ENCODE measurements at places on chromosomes 1 and 21.

GRCh38 chr1:209248649-209249279, 334.8 kb upstream of the CAMK1G start:
- DNase-seq = peak; percentile 39

DNA sequence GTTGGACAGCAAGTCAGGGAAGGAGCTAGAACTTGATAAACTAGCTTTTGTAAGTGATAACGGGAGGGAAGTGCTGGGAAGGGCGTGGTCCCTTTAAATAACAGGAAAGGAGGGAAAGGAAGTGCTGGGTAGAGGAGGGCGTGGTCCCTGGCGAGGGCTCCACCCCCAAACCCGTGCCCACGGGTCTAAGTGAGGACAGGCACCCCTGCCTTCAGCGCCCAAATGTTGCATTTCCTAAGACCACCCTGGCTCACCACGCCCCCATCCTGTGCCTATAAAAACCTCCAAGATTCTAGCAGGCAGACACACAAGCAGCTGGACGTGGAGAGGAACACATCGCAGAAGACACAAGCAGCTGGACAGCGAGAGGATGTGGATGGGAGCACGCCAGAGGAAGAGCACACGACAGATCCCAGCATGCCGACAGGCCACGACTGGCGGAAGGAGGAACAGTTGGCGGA, 58.5 kb downstream of the PALMD start:
- DNase-seq = no peak

- peak; percentile 64 for DNase-seq
Observed at GRCh38 chr1:28199328-28200233, 23.1 kb upstream of the PTAFR start.

GRCh38 chr1:6033986-6034749, 11.5 kb upstream of the KCNAB2 start:
- peak; percentile 56 for DNase-seq

DNA sequence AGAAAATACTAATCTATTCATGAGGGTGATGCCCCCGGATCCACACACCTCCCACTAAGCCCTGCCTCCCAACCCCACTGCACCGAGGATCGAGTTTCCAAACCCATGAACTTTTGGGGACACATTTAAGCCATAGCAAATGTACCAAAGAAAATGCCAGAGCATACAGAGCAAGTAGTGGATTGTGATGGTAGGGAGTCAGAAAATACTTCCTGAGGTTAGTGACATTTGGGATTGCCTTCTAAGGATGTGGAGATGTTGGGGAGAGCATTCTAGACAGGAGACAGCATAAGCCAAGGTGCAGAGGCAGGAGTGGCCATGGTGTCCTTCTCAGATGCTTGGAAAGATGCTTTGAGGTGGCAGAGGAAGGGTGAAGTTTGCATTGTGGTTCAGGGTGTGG, 32.2 kb downstream of the ANGEL2 start:
- DNase-seq = no peak

DNA sequence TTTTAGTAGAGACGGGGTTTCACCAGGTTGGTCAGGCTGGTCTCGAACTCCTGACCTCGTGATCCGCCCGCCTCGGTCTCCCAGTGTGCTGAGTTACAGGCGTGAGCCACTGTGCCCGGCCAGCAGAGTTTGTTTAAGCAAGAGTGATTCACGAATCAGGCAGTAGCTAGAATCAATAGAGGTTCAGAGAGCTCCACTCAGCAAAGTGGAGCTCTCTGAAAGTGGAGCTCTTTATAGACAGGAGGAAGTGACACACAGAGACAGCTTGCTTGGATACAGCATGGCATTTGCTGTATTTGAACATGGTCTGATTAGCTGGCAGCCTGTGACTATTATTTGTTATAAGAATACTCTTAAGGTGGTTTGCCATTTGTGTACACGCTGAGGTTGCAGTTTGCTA, 27.1 kb upstream of the CD34 start:
- DNase-seq = no peak

GRCh38 chr1:227558732-227559262, 4.6 kb upstream of the ZNF678 start:
- DNase-seq = no peak

DNA sequence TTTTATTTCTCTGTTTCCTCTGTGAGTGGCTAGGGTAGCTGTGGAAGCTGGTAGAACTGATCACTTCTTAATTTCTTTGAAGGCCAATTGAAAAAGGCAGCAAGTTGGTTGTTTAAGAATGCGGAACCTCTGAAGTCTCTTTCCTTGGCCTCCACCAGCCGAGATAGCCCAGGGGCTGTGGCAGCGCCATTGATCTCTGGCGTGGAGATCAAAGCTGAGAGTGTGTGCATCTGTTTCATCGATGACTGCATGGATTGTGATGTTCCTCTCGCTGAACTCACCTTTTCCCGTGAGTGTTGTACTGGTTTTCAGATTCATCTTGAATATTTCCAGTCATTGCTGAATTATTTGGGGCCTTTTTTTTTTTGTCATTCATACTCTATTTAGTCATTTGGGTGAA, 97.7 kb downstream of the VPS13D start:
- no peak for DNase-seq

DNA sequence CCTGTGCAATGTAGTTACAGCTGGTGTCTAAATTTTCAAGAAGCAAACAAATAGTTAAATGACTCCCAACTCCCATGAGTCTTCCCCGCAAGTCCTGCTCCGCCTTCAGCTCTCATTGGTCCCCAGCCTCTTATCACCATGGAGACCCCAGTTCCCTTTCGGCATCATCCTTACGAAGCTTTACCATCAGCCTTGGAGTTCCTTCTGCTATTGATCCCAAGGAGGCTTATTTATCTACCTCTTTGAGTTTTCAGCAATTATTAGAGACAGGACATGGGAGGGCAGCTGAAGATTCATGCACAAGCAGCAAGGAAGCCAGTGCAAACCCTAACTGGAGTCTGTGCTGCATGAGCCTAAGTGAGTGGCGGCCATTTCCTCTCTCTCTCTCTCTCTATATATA, 12.3 kb downstream of the KCNA2 start:
- DNase-seq = no peak

DNA sequence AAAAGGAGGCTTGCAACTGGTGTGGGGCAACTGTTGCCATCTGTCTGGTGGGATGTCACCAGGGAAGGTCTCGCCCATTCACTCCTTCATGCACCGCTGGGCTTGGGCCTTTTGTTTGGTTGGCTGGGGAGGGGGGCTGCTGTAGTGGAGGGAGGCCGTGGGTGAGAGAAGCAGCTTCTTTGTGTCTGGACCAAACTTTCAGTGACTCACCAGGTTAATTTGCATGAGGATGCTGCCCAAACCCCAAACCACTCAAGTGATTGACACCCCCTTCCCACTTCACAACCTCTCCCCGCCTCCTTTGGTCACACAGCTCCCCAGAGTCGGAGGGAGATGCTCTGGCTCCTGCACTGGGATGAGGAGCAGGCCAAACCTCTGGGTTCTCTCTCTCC, 19.7 kb downstream of the BTG2 start:
- peak; percentile 47 for DNase-seq

GRCh38 chr1:64906447-64906846, 59.9 kb downstream of the JAK1 start:
- no peak for DNase-seq

DNA sequence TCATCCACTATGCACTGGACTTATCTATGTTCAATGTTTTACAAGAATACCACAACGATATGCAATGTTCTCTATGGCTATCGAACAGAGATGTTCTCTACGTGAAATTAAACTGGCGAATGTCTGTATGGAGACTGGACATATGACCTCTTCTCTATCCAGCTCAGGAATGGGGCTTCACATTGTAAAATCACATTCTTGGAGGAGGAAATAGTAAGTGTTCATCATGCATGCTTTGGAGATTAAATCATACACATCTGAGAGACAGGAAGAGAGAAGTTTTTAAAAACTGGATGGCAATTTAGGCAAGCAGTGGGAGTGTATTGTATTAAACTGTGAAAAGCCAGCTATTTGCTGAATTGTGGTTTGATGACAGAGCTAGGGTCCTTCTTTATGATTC, 47.9 kb upstream of the RGL1 start:
- no peak for DNase-seq

GRCh38 chr1:178282949-178283367, 189.1 kb downstream of the RASAL2 start:
- DNase-seq = no peak

DNA sequence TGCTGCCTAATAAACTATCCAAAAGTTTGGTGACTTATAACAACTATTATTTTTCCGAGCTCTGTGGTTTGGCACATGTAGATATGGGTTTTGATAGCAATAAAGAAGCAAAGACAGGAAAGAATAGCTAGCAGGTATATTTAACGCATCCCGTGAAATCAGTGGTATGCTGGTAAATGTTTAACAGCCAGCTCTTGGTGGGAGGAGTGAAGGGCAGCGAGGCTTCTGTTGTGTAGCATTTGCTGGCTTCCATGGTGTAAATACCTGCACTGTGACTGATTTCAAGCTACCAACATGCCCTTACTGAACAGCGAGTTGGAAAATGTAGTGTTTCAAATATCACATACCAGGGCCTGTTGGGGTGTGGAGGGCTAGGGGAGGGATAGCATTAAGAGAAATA, 291.0 kb downstream of the PRDM2 start:
- DNase-seq = no peak

GRCh38 chr1:239545466-239545865, 159.1 kb downstream of the CHRM3 start:
- no peak for DNase-seq

- no peak for DNase-seq
Observed at GRCh38 chr1:29860056-29860455, 623.7 kb downstream of the PTPRU start.

GRCh38 chr1:216750031-216750627, 26.9 kb upstream of the ESRRG start:
- no peak for DNase-seq

- peak; percentile 17 for DNase-seq
Observed at GRCh38 chr1:54109129-54110090, 43.4 kb downstream of the CDCP2 start.
